Inflammatory macrophage treated with lipopolysaccharide for 1 hour (primary cell): ENCODE measurements at places on chromosomes 6 and 20.
A peak's percentile ranks its signal among the peaks of the same experiment; 100 is the strongest.

DNA sequence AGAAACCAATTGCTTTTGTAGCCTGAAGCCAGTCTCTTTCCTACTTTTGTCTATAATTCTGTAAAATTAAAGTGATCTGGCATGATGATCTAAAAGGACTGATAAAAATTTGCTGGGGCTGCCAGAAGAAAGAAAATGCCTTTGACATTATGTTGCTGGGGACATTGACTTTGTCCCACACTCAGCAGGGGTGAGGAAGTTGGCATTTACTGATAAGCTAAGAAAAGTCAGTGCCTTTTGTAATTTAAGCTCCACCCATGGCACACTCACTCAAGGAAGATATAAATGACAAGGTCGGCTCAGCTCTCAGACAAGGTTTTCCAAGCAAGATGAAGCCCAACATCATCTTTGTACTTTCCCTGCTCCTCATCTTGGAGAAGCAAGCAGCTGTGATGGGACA is at the start of gene SEMG1:
TSS of gene SEMG1 (plus strand) at position 309 of the 400 bp plus-strand sequence. CDS start at position 330, 21 bp downstream.
- DNase-seq = no peak

DNA sequence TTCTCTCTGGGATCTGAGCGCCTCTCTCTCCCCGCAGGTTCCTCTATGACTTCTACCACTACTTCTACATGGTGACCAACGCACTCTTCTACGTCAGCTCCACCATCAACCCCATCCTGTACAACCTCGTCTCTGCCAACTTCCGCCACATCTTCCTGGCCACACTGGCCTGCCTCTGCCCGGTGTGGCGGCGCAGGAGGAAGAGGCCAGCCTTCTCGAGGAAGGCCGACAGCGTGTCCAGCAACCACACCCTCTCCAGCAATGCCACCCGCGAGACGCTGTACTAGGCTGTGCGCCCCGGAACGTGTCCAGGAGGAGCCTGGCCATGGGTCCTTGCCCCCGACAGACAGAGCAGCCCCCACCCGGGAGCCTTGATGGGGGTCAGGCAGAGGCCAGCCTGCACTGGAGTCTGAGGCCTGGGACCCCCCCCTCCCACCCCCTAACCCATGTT is 36.3 kb upstream of the MRGBP start:
- DNase-seq = no peak

DNA sequence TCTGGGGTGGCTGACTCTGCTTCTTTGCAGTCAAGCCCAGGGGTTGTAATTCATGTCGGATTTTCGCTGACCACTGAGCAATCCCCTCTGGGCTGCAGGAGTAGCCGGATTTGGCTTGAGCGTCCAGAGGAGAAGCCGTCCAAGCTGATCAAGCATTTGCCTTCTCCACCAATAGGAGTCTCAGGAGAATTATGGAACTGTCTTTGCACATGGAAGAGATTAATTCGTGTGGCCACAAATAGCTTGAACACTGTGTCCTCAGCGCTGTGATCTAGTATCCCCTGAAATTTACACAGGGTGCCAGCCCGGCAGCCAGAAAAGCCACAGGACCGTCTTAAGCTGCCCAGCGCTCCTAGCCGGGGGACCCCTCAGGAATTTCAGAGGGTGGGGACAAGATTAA is 37.1 kb downstream of the EYA2 start:
- no peak for DNase-seq

- no peak for DNase-seq
Observed at GRCh38 chr6:100217225-100218012, 223.4 kb upstream of the MCHR2 start.

DNA sequence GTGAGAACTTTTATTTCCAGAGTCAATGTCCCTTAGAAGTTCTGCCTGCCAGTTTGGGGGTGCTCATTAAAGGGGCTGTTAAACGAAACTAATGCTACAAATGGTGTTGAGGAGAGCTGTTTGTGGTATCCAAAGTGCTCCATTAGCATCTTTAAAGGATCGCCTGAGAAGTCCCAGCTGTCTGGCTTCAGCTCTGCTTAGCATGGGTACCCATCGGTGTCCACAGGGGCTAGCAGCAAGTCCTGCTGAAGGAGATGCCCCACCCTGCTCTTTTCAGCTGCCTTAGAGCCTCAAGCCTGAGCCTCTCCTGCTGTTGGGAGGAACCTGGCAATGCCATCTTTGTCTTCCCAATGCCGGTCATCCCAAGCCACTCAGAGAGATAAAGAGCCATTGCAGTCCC is 111.1 kb downstream of the FOXO3 start:
- DNase-seq = no peak

DNA sequence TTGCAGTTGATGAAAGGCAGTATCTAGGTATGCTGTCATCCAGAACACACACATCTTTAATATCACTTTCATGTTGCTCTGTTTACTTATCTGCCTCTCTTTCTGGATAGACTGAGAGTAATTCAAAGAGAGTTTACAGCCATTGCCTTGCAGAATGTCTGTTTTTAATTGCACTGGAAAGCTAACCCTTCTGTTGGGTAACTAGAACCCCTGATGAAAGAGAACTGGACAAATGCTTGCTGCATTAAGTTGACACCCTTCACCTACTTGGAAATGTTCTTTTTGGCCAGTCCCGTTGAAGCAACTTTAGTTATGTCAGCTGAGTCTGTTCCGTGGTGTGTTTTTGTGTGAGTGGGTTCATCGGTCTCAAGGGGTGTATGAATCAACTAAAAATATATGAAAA is 383.8 kb upstream of the CITED2 start:
- peak; percentile 23 for DNase-seq

DNA sequence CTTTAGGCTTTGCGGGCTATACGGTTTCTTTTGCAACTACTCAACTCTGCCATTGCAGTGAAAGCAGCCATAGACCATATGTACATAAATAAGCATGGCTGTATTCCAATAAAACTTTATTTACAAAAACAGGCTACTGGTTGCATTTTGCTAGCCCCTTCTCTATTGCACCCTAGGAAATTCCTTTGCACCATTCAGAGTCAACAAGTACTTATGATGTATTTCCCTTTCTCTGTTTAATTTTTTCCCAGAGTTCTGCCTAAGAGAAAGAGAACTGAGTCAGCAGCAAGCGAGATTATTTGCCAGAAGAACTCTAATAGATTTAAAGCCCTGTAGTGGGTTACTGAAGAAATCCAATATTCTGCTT is 33.8 kb downstream of the ADGRF1 start:
- no peak for DNase-seq

- no peak for DNase-seq
Observed at GRCh38 chr6:121848523-121849255, 413.2 kb downstream of the GJA1 start.

GRCh38 chr6:161268531-161269210 is 5.2 kb downstream of the AGPAT4 start:
- peak; percentile 42 for DNase-seq

- no peak for DNase-seq
Observed at GRCh38 chr6:112237595-112237994, 16.8 kb downstream of the LAMA4 start.

- no peak for DNase-seq
Observed at GRCh38 chr6:153625089-153625488, 414.0 kb upstream of the OPRM1 start.

- no peak for DNase-seq
Observed at GRCh38 chr20:18728870-18729224, 84.7 kb upstream of the SCP2D1 start.

GRCh38 chr6:157019733-157020132 is 242.6 kb downstream of the ARID1B start:
- DNase-seq = peak; percentile 15

- DNase-seq = no peak
Observed at GRCh38 chr6:52925042-52925441, 15.5 kb upstream of the GSTA3 start.

- peak; percentile 18 for DNase-seq
Observed at GRCh38 chr6:41560431-41561192, 14.4 kb downstream of the FOXP4 start.

DNA sequence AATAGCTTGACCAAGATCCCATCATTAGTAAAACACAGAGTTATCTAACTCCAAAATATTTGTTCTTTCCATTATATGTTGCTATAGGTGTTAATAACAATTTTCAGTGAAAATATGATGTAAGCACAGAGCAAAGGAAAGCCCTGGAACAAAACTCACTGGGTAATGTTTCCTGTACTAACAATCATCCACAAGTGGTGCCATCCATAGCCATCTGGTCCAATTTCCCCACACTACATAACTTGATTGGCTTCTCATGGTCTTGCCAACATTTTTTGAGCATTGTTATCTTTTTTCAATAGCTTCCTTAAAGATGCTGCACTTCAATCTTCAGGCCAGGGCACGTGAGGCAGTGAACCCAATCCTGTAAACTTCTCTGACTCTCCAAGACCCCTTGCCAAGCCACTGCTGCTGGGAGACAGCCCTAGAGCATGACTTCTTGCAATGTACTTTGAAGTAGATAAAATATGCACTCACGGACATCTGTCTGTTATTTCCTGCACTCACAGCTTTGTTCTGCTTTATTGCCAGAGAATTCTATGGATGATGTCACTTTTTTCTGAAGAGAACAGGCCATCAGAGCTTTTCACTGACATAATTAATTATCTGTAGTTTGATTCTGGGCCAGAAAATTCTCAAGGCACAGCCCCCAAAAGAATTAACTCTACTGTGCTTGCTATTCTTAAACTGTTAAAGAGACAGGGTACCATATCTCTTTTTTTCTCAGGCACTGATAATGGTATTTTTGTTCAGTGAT is 97.5 kb upstream of the TMEM30A start:
- no peak for DNase-seq

GRCh38 chr6:43510827-43511163 is 649 bp upstream of the LRRC73 start:
- no peak for DNase-seq

DNA sequence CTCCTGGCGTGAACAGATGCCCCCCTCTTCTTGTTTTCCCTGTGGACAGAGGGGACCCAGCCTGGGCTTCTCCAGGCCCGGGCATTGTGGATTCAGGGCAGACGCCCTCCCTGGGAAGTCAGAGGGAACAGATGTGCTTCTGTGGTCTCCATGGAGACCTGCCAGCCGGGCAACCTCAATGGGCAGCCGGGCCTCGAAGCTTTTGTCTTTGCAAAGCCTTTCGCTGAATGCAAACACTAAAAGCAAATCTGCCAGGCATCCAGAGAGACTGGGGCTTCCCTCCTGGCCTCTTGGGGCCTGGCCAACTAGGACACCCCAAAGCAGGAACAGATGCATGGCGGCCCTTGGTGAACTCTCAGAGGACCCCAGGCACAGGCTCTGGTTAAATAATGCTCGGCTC is 370.0 kb upstream of the SULF2 start:
- no peak for DNase-seq

DNA sequence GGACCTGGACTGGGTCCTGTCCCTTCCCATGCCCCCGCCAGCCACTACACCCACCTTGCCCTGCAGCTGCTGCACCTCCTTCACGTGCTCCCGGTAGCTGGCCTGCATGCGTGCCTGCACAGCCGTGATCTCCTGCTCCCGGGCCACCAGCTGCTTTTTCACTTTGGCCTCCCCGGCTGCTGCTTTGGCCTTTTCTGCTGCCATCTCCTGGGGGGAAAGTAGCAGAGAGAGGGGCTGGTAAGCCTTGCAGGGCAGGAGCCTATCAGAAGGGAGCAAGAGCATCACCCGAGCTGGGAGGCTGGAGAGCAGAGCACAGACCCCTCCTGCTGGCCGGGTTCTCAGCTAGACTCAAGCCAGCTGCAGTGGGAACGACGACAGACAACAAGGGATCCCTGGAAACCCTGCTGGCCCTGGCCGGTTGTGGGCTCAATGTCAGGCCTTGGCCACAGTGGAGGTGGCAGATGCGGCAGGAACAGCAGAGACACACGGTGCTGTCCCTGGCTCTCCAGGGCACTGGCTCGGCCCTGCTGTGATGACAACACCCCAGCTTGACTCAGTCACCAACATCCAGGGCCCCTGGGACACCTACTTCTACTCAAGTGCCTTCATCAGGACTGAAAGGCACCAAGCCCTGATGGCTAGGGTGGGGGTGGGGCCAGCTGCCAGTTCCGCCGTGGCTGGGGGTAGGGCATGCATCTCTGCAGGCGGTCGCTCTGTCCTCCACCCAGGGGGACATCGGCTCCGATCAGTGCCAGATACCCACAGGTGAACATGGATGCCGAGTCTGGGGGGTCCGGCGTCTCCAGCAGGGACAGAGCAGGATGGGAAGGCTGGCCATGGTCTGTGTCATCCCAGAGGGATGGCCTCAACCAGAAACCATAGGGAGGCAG is 45.3 kb downstream of the RRBP1 start:
- no peak for DNase-seq

GRCh38 chr6:170181338-170181690 is 109.6 kb downstream of the DLL1 start:
- no peak for DNase-seq

DNA sequence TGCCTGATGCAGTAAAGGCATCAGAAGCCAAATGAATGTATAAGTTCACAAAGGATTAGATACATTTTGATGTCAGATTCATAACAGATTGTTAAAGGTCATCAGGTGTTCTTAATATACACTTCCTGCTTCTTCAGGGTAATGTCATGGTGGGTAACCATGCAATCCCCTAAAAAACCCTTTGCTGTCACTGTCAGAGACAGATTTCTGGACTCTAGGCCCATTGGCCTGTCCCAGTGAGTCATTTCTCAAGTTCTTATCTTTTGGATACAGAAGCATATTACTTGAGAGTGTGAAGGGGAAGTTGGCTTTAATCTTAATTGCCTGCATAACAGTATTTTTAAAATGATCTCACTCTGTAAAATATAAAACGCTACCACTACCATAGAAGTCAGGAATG is 895.6 kb upstream of the MAP3K7 start:
- DNase-seq = no peak

DNA sequence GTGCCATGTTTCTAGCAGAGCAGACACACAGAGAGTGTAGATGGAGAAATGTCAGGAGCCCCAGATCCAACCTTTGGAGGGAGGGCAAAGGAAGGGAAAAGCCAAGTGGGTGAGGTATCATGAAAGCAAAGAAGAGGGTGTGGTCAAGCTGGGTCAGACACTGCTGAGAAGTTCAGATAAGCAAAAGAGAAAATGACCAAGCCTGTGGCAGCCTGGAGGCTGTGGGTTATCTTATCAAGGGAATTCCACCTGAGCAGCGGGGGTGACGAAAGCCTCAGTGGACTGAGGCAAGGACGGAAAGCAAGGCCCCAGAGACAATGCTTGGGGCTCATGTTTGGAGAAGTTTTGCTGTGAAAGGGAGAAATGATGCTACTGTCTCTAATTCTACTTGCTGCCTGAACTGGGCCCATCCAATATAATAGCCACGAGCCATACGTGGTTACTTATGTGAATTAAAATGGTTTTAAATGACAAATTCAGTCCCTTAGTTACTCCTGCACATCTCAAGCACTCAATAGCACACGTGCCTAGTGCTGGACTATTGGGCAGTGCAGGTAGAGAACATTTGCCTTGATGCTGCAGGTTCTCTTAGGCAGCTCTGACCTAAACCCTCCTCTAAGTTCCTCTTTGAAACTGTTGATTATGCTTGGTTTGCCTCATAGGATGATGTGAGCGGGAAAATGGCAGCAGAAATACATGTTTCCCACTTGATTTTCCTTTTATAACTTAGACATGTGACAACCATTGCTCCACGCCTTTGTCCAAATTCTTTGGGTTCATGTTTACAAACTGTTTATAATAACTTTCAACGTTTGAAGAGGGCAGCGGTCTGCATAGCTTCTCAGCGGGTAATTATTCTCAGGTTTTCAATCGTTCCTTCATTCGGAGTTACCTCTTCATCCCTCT is 63.7 kb downstream of the SLC22A23 start:
- no peak for DNase-seq
